Psoas muscle (tissue), 8 donors: ENCODE measurements at places on chromosomes 7 and 10. TPM values are rescaled to one million over a fixed set of nuclear protein-coding genes. Genes with fewer than 3 reads are reported as not detected.

- H3K4me1 ChIP-seq, result peaks cover 9% of the 10 kb centered on the region
- DNase-seq, result no peak
- no peak overlapping the region for H3K27ac ChIP-seq
Observed at GRCh38 chr7:155530601-155531000, 15.8 kb downstream of the CNPY1 start.

EPHB6 gene
- total RNA-seq, result 3.5 TPM

- peaks cover 53% of the 10 kb centered on the region for H3K4me1 ChIP-seq
- no peak overlapping the region for H3K4me3 ChIP-seq
- no peaks in the 10 kb centered on the region for H3K27me3 ChIP-seq
Observed at GRCh38 chr10:74839708-74840107, 13.3 kb downstream of the KAT6B start.

- H3K4me3 ChIP-seq, result no peak overlapping the region
- H3K36me3 ChIP-seq, result no peaks in the 10 kb centered on the region
- no peaks in the 10 kb centered on the region for H3K27me3 ChIP-seq
- no peaks in the 10 kb centered on the region for H3K4me1 ChIP-seq
- DNase-seq, result no peak
Observed at GRCh38 chr7:78642751-78643150, 810.7 kb downstream of the MAGI2 start.

GRCh38 chr10:49567810-49568209 lies 28.9 kb upstream of the ERCC6 start:
- peaks cover 14% of the 10 kb centered on the region for H3K27me3 ChIP-seq
- no peaks in the 10 kb centered on the region for H3K4me1 ChIP-seq
- H3K36me3 ChIP-seq, result no peaks in the 10 kb centered on the region
- no peak overlapping the region for H3K27ac ChIP-seq
- no peak for DNase-seq
- H3K4me3 ChIP-seq, result no peak overlapping the region

ITPRID1 gene
- total RNA-seq, result not detected

GRCh38 chr10:94084344-94084743 lies 90.6 kb downstream of the PLCE1 start:
- no peak overlapping the region for H3K27ac ChIP-seq
- no peak overlapping the region for H3K4me3 ChIP-seq
- no peaks in the 10 kb centered on the region for H3K4me1 ChIP-seq
- no peaks in the 10 kb centered on the region for H3K27me3 ChIP-seq
- no peak for DNase-seq

ITGA8 gene
- total RNA-seq, result 2.0 TPM

PTCD1 gene
- total RNA-seq, result 4.6 TPM
